T-helper 1 cell (primary cell): ENCODE measurements at places on chromosomes 1 and 21.
A peak's percentile ranks its signal among the peaks of the same experiment; 100 is the strongest.

GRCh38 chr1:86085741-86086409 lies 70.7 kb downstream of the COL24A1 start:
- DNase-seq = no peak

DNA sequence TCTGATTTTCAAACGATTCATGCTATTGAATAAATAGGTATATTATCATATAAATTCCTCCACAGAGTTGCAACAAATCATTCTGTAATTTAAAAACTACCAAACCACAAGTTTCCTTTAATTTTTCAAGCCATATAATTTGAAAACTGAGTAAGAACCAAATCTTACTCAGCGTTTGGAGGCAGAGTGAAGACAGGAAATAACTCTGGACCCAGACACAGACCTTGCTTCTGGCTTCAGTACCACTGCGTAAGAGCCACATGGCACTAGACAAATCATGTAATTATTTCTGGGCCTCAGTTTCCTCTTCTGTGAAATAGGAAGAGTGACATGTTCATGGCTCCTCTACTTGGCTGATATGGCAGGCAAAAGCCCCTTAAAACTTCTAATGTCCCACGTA lies 82.4 kb downstream of the SMYD2 start:
- DNase-seq = no peak

GRCh38 chr1:77446841-77447555 lies 165.2 kb downstream of the AK5 start:
- DNase-seq = no peak

- no peak for DNase-seq
Measured at GRCh38 chr1:42046761-42047507, 106.3 kb upstream of the GUCA2B start.

GRCh38 chr1:110062612-110063011 lies 7.9 kb downstream of the ALX3 start:
- no peak for DNase-seq

- DNase-seq = no peak
Measured at GRCh38 chr1:8845104-8846097, 28.0 kb upstream of the RERE start.

GRCh38 chr1:85494904-85495266 lies 29.9 kb upstream of the DDAH1 start:
- DNase-seq = no peak

- DNase-seq = no peak
Measured at GRCh38 chr1:19454265-19455146, 30.8 kb downstream of the CAPZB start.

- DNase-seq = peak; percentile 19
Measured at GRCh38 chr21:16330082-16330907, 600.5 kb downstream of the USP25 start.

- DNase-seq = no peak
Measured at GRCh38 chr1:216542263-216542662, 119.0 kb upstream of the USH2A start.

DNA sequence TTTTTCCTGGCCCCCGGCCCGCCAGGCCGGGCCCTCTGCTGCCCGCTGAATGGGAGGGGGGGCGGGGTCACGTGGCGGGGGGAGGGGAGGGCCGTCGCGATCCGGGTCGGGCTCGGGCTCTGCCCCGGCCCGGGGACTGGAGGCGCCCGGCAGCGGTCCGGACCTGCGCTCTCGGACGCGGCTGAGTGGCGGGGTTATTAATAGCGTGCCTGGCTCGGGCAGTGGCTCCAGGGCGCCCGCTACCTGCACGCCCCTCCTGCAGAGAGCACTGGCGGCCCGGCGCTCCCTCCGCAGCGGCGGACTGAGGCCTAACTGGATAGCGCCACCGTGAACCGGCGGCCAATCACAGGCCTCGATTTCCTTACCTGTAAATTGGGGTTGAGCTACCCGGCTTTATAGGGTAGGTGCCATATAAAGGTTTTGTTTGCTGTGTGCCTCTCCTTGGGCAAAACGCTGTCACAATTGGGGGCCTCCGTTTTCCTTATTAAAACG lies 28.1 kb downstream of the AHDC1 start:
- no peak for DNase-seq

- DNase-seq = no peak
Measured at GRCh38 chr21:22468893-22469292, 1470.7 kb downstream of the NCAM2 start.

DNA sequence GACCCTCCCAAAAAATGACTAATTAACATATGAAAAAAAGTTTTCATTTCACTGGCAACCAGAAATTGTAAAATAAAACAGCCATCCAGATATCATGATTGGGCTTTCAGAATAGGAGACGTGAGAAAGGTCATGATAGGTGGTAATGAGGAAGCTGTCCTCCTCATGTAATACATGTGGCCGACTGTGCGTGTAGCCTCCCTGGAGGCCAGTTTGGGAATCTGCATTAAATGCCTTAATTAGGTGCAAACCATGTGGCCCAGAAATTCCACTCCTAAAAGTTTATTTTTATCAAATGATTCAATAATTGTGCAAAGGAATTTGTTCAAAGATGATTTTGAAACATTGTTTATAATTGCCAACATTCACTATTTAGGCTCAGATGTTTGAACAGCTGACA lies 127.6 kb upstream of the C1orf105 start:
- no peak for DNase-seq
